Diencephalon (tissue), 1 donor: ENCODE measurements at places on chromosomes 3 and 15. TPM values are rescaled to one million over a fixed set of nuclear protein-coding genes. Genes with fewer than 3 reads are reported as not detected.

Gene SERINC4
- total RNA-seq: 0.23 TPM

Gene ITIH1
- not detected for total RNA-seq

Gene VIPR1
- total RNA-seq: 0.46 TPM

Gene RGMA
- 38.8 TPM for total RNA-seq

Gene TMF1
- total RNA-seq: 40.1 TPM

Gene DAZL
- total RNA-seq: 0.23 TPM

Gene ATG3
- 46.1 TPM for total RNA-seq

Gene NOX5
- total RNA-seq: 0.23 TPM

Gene TMEM87A
- total RNA-seq: 75.4 TPM

Gene ACAD11
- total RNA-seq: 34.6 TPM

Gene EIF4A2
- total RNA-seq: 877 TPM

Gene RPL22L1
- 20.8 TPM for total RNA-seq

Gene ATP13A4
- 30.7 TPM for total RNA-seq

Gene CHST2
- 55.8 TPM for total RNA-seq

Gene TERC
- 71.0 TPM for total RNA-seq

Gene SLC24A5
- total RNA-seq: 0.92 TPM

Gene KCNAB1
- 23.8 TPM for total RNA-seq

Gene MNS1
- 4.8 TPM for total RNA-seq

Gene ATP13A5
- 0.92 TPM for total RNA-seq

Gene IQCH
- 7.8 TPM for total RNA-seq

Gene DNAH1
- 2.5 TPM for total RNA-seq

Gene DZIP1L
- total RNA-seq: 14.3 TPM

Gene PCOLCE2
- total RNA-seq: 13.6 TPM
